ENCODE measurements at places on chromosomes 1 and 21.
A peak's percentile ranks its signal among the peaks of the same experiment; 100 is the strongest.

DNA sequence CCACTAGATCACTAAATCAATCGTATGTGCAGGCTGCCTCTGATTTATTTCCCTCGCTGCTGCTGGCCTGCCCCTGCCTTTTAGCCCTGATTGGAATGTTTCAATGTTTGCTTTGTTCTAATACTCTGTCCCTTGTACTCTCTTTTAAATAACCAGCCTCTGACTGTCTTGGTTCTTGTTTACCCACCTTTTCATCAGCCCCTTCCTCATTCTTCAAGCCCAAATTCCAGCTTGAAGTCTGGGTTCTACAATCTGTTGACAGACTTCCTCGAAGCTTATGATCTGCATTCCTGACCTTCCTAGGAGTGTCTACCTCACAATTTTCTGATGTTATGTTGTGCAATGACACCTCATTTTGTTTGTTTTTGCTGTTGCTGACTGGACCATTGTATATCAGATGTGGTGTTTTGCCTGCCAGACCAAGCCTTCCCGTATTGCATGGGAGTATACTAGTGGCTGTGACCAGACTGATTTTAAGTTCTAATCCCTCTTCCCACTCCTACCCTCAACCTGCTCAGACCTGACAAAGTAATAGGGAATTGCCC, 46.6 kb upstream of the APOBEC4 start:
- DNase-seq, result peak; percentile 7

DNA sequence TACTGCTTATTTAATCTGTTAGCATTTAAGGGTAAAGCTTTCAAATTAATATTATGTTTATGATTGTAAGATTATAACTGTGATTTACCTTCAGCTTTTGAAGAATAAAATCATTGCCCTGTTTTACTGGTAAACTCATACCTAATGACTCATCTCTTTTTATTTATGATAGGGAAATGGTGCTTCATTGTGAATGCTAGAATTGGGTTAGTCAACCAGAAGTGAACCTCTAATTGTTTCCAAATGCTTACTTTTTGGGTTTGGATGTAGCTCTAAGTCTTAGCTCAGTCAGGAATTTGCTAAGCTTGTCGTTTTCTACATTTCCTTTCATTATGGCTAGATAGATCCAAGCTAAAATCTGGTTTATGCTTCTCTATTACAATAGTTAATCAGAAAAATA, 59.4 kb downstream of the SLC30A7 start:
- DNase-seq, result no peak

- no peak for DNase-seq
Measured at GRCh38 chr1:232140419-232141166, 489.3 kb downstream of the SIPA1L2 start.

GRCh38 chr1:177106196-177106595, 58.3 kb downstream of the ASTN1 start:
- DNase-seq, result no peak

- DNase-seq, result no peak
Measured at GRCh38 chr1:3331564-3331963, 122.9 kb upstream of the ARHGEF16 start.

GRCh38 chr21:38506661-38507281, 8.5 kb upstream of the ERG start:
- no peak for DNase-seq
